Small intestine (tissue), 16 donors: ENCODE measurements at places on chromosomes 16 and 17. TPM values are rescaled to one million over a fixed set of nuclear protein-coding genes. Genes with fewer than 3 reads are reported as not detected.
A peak's percentile ranks its signal among the peaks of the same experiment; 100 is the strongest.

DNA sequence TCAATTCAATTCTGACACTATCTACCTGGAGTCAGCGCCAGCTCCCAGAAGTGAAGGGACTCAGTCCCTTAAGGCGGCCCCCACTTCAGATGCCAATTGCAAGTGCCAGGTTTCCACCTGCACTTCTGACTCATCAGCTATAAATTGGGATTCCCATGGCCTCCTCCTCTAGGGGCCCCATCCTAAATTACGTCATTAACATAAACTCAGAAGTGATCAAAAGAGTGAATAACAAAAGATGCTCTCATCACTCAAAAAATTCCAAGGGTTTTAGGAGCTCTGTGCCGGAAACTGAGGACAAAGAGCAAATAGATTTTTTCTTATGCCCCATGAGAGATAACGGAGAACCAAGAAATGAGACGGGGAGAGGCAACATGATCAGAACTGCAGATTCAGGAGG lies 148.6 kb upstream of the IRX6 start:
- no peak for DNase-seq

Gene ZNF624
- 4.9 TPM for polyA plus RNA-seq

GRCh38 chr17:40935624-40936023 lies 1.8 kb downstream of the KRT23 start:
- no peak for DNase-seq

GRCh38 chr16:47143677-47144558 lies at the start of gene NETO2:
Gene NETO2 (minus strand): TSS chr16:47143945. CDS start chr16:47143612, 333 bp downstream.
- peak; percentile 49 for DNase-seq

GRCh38 chr17:82802075-82802780 lies 37.6 kb downstream of the ZNF750 start:
- no peak for DNase-seq

Gene TNFRSF17
- not detected for polyA plus RNA-seq

- no peak for DNase-seq
Measured at GRCh38 chr16:30893417-30893743, 497 bp downstream of the BCL7C start.

DNA sequence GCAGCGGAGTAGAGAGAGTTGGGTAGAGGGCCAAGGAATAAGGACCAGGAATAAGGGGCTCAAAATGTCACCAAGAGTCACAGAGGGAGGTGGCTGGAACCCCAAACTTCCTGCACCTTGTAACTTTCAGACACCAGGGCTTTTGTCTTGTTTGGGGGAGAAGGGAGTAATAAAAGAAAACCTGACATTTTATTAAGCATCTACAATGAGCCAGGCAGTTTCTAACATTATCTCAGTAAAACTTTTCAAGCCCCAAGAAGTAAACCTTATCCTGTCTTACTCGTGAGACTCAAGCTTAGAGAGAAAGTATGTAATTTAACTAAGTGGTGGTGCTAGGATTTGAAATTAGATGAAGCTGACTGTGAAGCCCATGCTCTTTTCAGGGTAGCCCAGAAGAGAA lies 848 bp upstream of the MTMR4 start:
- DNase-seq = no peak

GRCh38 chr17:49987290-49987585 lies 7.8 kb downstream of the DLX3 start:
- DNase-seq = no peak

Gene ZNF597
- polyA plus RNA-seq = 0.81 TPM

GRCh38 chr17:65332375-65332774 lies 195.2 kb downstream of the RGS9 start:
- DNase-seq = no peak
